ENCODE measurements at places on chromosomes 4 and X. TPM values are rescaled to one million over a fixed set of nuclear protein-coding genes. Genes with fewer than 3 reads are reported as not detected.

Gene CXCR3
- not detected for total RNA-seq

Gene TRIM2
- 229 TPM for total RNA-seq

Gene CXCL1
- total RNA-seq: not detected

DNA sequence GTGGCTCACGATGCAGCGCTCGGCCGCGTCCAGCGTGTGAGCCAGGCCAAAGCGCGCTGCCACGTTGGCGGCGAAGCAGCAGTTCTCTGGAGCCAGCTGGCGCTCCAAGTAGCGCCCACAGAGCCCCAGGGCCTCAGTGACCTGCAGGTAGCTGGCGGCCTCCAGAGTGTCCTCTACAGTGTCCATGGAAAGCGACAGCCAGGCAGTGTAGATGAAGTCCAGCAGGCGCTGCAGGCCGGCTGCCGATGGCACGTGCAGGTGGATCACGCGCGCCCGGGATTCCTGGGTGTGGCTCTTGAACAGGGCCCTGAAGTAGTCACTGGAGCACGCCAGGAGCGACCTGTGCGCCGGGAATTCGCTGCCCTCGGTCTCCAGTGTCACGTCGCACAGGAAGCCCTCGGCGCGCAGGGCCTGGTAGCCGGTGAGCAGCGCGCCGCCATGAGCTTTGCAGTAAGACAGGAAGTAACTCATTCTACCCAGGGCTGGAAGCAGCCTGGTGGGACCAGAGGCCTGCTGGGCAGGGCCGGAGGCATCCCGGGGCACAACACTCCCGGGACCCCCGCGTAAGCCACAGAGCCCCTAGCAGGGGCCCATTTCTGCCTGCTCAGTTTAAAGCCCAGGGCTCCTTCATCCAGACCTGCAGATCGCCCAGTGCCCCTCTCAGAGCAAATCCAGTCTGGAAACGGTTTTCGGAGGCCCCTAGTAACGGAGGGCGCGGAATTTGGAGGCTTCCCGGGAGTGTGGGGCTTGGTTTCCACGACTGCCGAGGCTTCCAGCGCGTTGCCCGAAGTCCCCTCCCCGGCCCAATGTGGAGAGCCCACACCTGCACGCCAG lies 595 bp downstream of the KLHL34 start:
- no peaks in the 10 kb centered on the region for H3K27me3 ChIP-seq
- H3K36me3 ChIP-seq: no peaks in the 10 kb centered on the region
- H3K4me3 ChIP-seq: no peak overlapping the region

DNA sequence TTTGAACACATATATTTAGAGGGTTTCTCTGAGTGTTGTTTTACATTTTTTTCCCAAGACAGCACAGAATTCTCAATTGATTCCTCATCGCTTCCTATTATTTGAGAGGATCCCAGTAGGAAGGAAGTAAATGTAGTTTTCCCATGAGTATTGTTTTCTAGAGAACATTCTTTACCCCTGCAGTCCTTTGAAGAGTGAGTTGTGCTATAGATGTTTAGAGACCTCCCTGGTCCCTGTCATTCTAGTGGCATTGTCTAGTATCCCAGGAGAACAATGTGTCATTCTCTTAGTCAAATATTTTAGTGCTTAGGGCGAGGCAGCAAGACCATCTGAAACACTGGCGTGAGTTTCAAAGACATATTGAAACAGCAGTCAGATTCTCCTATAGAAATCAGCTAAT lies 32.5 kb downstream of the SORBS2 start:
- H3K4me3 ChIP-seq: no peak overlapping the region
- H3K27ac ChIP-seq: peak overlapping the region; percentile 25
- no peak for DNase-seq

DNA sequence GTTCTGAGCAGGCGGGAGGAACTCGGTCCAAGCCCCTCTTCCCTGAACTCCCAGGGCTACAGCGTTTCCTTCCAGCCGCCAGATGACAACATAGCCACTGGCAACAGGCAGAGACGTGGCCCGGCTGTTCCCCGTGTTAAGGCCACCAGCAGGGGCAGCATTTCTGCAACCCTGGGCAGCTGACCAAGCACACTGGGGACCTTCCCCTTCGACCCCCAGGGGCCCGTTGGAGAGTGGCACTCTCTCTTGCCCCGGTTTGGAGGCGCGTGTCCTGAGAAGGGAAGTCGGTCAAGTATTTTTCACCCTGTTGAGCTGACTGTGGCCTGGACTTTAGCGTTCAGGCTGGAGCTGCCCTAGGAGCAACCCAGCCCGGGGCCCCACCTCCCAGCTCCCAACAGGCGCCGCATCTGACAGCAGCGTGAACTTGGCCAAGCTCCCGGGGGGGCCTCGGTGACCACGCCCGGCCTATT lies 37.6 kb downstream of the ZBTB49 start:
- H3K4me3 ChIP-seq: no peak overlapping the region
- DNase-seq: no peak
- no peaks in the 10 kb centered on the region for H3K4me1 ChIP-seq
- H3K27me3 ChIP-seq: no peaks in the 10 kb centered on the region
- H3K36me3 ChIP-seq: no peaks in the 10 kb centered on the region

- peak within 1 kb of the TSS; percentile 56 for H3K4me3 ChIP-seq
- H3K27ac ChIP-seq: peak within 1 kb of the TSS; percentile 66
- peaks cover 3% of the 10 kb centered on the region for H3K36me3 ChIP-seq
- H3K4me1 ChIP-seq: peaks cover 4% of the 10 kb centered on the region
- DNase-seq: peak; percentile 59
Measured at GRCh38 chrX:154436983-154437752, at the start of gene GDI1. Gene GDI1, plus strand, starts transcription at chrX:154437154. Its CDS starts 101 bp downstream, at chrX:154437255.

GRCh38 chrX:71930298-71930697 lies 19.7 kb downstream of the NHSL2 start:
- no peak overlapping the region for H3K4me3 ChIP-seq
- no peaks in the 10 kb centered on the region for H3K36me3 ChIP-seq
- DNase-seq: no peak
- no peaks in the 10 kb centered on the region for H3K27me3 ChIP-seq

DNA sequence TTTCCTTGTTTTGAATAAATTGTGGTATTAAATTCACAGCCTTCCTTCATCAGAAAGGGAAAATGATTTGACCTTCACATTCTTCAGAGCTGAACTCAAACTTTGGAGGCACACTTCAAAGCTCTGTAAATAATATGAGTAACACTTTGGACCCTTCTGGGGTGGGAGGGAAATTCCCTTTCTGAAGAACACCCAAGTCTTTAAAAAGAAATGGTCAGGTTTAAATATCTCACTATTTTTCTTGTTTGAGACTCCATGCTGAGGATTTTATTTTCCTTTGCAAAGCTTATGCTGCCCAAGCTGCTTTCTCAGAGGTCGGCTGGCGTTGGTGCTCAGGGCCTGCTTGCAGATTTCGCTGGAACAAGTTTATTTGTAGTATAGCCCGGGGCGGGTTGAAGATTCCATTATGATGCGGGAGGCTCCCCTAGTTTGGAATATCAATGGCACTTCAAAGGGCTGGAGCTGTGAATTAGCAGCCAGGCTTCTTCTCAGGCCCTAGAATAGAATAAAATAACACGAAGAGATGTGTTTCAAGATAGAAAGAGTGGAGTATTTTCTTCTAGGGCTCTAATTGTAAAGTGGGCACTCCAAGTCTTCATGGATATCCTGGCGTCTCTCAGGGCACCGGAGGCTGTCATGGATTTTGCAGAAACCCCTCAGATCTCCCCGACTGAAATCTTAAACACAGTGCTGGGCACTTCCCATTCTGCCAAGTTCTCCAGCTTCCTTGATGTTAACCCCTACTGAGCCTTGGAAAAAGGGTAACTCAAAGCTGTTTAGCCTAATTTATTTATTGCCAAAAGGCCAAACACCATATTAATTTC lies 315.6 kb downstream of the GPAT3 start:
- no peak overlapping the region for H3K4me3 ChIP-seq
- DNase-seq: peak; percentile 1
- H3K27me3 ChIP-seq: no peaks in the 10 kb centered on the region
- no peak overlapping the region for H3K27ac ChIP-seq

DNA sequence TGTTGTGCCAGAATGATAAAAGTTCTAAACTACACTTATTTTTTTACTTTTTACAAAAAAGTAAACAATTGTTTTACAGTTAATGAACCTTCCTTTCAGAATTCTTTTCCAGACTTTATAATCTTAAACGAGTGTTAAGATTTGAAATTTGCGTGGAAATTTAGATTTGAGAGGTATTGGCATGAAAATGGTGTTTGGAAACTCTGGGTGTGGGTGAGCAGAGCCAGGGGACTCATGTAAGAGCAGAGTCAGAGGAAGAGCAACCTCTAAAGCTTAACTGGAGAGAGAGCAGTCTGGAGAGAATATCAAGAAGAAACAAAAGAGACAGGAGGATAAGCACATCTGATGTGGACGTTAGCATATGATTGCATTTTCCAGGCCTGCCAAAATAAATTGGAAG lies 48.2 kb downstream of the MMRN1 start:
- no peaks in the 10 kb centered on the region for H3K36me3 ChIP-seq
- H3K4me3 ChIP-seq: no peak overlapping the region
- no peaks in the 10 kb centered on the region for H3K4me1 ChIP-seq
- no peaks in the 10 kb centered on the region for H3K27me3 ChIP-seq
- DNase-seq: no peak

Gene PCDH11X
- total RNA-seq: 1.6 TPM

DNA sequence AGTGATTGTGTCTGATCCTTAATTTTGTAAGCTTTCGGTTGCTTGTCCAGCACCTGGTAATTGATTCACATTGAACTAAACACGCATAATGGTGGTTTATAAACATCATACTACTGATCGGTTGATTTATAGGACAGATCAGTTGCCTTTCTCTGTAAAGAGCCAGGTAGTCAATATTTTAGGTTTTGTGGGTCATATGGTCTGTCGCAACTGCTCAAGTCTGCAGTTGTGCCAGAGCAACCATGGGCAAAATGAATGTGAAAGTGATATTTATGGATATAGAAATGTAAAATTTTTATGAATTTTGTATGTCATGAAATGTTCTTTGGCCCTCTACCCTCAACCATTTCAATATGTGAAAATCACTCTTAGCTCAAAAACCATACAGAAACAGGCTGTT lies 8.9 kb downstream of the JADE1 start:
- H3K4me1 ChIP-seq: peaks cover 36% of the 10 kb centered on the region
- H3K27me3 ChIP-seq: no peaks in the 10 kb centered on the region
- H3K27ac ChIP-seq: peak overlapping the region; percentile 59
- H3K36me3 ChIP-seq: no peaks in the 10 kb centered on the region

DNA sequence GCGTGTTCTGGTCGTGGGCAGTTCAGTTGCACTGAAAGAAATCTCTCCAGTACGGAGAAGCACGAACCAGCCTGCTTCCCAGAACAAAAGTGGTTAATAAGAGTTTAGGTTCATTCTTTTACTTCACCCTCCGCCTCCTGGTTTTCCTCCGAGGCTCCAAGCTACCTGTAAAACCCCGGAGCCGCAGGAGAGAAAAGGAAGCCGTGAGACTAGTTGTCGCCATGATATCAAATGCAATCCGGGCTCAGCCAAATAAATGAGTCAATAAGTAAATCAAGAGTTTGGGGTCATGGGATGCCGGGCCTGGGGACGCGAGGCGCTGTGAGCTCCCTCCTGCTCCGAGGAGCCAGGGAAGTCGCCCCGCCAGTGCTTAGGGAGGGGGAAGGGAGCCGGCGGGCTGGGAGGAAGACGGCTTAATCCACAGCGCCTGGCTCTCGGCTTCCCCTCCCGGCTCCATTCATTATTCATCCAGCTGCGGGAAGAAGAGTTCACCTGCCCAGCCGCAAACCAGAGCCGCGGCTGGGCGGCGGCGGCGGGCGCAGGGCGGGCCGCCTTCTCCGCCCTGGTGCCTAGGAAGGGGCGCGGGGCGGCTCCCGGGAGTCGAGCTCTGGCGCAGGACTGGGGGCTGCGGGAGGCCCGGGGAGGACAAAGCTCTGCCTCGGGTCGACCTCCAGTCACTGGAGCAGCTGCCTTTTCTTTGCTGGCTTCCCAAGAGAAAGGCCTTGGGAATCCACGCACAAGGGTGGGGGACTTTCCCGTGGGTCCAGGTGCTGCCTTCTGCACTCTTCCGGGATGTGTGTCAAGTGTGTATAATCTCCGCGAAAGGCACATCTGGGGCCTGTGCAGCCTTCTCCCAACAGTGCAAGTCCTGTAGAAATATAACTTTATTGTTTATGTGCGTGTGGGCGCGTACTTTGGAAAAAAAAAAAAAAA lies 1.7 kb downstream of the FRAS1 start:
- peak overlapping the region; percentile 81 for H3K27ac ChIP-seq
- DNase-seq: peak; percentile 71
- H3K4me3 ChIP-seq: no peak overlapping the region
- peaks cover 6% of the 10 kb centered on the region for H3K4me1 ChIP-seq
- H3K27me3 ChIP-seq: no peaks in the 10 kb centered on the region
- H3K36me3 ChIP-seq: no peaks in the 10 kb centered on the region

DNA sequence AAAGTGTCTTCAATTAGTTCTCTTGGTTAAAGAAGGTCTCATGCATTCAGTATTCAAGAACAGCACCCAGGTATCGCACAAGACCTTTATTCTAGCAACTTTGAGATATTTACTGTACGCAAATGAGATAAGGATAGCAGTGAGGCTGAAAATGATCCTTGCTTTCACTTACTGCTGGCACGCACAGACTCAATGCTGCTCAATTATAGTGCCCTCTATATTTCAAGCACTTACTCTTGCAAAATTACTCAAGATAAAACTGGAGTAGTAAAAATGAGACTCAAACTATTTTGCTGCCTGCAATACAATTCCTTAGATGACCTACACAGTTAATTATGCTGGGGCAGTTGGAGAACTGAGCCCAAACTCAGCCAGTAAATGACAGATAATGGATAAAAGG lies 60.9 kb downstream of the ADGRA3 start:
- no peak overlapping the region for H3K27ac ChIP-seq
- no peaks in the 10 kb centered on the region for H3K36me3 ChIP-seq
- peaks cover 11% of the 10 kb centered on the region for H3K4me1 ChIP-seq
- H3K27me3 ChIP-seq: no peaks in the 10 kb centered on the region
- DNase-seq: no peak

DNA sequence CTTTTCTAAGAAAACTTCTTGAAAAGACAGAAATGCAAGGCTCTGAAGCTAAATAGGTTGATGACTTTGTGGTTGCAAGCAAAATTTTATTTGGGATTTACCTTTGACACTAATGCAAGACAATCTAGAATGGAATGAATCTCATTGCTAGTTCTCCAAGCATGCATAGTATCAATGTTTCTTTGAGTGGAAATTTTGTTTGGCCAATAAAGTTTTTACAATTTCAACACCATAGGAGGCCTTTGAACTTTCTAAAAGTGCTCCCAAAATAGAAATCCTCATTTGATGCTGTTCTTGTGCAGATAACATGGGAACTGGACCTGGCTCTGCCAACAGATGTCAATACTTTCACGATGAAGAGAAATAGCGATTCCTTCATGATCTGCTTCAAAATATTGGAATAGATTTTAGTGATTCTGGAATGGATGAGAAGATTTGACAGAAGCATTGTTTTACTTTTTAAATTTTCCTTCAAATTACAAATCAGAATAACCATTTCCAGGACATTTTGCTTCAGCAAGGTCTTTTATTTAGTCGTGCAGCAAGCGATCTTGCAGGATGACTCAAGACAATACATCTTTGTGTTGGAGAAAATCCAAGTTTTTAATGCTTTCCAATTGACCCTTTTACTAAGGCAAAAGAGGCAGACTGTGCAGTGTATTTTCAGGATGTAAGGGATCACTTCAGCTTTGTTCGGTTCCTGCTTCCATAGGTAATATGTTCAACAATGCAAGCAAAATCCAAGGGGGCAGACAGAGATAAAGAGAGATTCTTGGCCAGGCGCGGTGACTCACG lies 51.7 kb upstream of the OTUD4 start:
- no peaks in the 10 kb centered on the region for H3K36me3 ChIP-seq
- no peaks in the 10 kb centered on the region for H3K27me3 ChIP-seq

GRCh38 chr4:110296892-110297291 lies 98.5 kb upstream of the ELOVL6 start:
- H3K27ac ChIP-seq: no peak overlapping the region
- H3K4me3 ChIP-seq: no peak overlapping the region
- no peak for DNase-seq
- H3K27me3 ChIP-seq: no peaks in the 10 kb centered on the region
- no peaks in the 10 kb centered on the region for H3K36me3 ChIP-seq

Gene ANXA10
- not detected for total RNA-seq

Data from thyroid gland (tissue), 4 donors.